ENCODE measurements at places on chromosomes 2 and 18.
A peak's percentile ranks its signal among the peaks of the same experiment; 100 is the strongest.

- no peak for DNase-seq
Observed at GRCh38 chr2:121171625-121172119, 113.3 kb downstream of the TFCP2L1 start.

- peak; percentile 91 for DNase-seq
Observed at GRCh38 chr2:174597345-174598047, at the start of gene WIPF1. Gene WIPF1, minus strand, starts transcription at chr2:174597804. Its CDS starts 12,231 bp downstream, at chr2:174585573.

- no peak for DNase-seq
Observed at GRCh38 chr2:56534321-56534720, 350.5 kb downstream of the CCDC85A start.

DNA sequence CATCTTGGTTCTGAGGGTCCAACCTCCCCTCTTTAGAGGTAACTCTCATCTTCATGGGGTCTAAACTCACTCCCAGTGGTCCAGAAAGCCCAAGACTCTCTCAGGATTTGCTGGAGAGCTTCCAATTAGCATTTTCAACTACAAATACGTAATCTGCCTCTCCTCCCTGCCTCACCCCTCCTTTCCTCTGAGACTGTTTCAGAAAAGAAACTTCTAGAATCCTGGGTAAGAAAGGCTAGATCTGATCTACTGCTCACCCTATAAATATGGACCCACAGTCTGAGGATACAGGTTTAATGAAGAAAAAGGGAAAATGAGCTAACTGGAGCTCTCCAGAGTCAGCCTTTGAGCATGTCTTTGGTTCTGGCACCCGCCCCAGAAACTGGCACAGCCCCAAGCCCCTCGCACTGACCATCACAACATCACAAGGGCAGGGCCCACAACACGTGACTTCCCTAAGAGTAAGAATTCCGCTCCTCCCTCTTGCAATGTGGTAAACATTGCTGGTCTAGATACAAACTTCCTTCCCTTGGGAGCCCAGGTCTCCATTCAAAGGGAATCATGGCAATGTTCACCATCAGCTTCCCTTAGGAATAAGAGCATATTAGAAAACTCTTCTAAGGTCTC is 21.7 kb upstream of the IHH start:
- DNase-seq, result no peak

- peak; percentile 73 for DNase-seq
Observed at GRCh38 chr18:66640431-66640830, 36.5 kb upstream of the CDH19 start.

DNA sequence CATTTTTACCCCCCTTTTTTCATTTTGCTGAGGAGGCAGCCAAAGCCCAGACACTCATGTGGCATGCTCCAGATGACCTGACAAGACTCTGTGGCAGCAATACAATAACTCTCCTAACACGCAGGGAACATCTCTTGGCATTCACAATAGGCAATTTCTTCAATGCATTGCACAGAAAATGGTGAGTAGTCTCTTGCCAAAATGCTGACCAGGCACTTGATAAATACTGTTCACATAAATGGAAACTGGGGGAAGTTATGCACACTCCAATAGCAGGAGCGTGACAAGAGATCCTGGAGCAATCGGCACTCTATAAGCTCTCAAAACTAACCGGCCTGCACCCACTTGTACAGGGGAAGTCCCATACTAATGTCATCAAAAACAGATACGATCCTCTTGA is 66.3 kb downstream of the NBAS start:
- no peak for DNase-seq

GRCh38 chr2:12236136-12236844 is 480.4 kb upstream of the TRIB2 start:
- DNase-seq, result no peak

DNA sequence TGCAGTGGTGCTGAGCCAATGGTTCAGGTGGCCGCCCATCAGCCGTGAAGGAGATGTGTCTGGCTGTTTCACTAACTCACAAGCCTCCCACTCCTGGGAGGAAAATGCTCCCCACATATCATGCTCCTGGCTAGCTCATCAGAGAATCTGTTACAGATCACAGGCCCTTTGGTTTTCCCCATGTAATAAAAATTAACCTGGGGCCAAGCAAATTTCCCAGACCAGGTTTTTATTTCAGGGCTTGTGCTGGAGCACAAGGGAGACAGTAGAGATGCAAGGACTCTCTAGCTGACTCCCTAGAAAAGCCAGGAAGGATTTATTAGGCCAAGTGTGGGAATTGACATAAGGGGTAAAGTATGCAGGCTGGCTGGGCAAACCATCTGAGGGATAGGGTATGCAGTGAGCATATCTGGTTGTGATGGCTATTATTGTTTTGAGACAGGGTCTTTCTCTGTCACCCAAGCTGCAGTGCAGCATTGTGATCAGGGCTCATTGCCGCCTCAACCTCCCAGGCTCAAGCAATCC is 40.6 kb upstream of the CCBE1 start:
- DNase-seq, result no peak

DNA sequence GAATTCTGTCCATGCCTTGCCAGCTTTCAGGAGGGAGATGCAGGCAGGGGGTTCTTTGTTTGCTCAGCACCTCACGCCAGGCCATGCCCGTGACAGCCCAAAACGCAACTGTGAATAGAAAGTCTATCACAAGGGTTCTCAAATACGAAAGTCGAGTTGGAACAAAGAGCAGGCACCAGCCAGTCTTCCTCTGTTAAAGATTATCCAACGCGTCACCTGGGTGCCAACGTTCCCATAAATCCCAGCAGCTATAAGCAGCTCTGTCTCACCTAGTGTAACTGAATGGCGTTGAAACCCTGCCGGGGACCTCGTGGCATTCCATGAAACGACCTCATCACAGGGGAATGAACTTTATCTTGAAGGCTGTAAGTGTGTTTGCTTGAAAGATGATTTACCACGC is 84.8 kb upstream of the GATA6 start:
- DNase-seq, result no peak

DNA sequence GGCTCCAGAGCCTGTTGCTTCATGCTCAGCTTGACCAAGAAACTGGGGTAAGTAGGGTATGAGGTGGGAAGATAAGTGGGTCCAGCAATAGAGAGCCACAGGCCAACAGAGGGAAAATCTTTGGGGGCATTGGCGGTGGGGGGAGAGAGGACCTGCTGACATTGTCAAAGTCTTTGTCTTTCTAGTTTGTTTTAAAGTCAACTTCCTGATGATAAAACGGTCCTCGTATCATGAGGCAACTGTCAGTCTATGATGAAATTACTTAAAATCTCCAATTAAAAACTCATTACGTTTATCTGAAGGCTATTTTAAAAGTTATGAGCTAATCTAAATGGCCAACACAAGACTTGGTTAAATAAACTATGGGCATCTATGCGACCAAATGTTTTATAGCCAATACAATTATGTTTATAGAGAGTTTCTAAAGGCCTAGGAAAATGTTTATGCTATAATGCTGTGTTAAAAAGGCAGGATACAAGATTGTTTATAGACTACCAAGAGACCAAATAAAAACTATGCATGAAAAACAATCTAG is 84.4 kb upstream of the CD28 start:
- DNase-seq, result no peak

- DNase-seq, result no peak
Observed at GRCh38 chr2:212914392-212914791, 237.0 kb downstream of the IKZF2 start.

DNA sequence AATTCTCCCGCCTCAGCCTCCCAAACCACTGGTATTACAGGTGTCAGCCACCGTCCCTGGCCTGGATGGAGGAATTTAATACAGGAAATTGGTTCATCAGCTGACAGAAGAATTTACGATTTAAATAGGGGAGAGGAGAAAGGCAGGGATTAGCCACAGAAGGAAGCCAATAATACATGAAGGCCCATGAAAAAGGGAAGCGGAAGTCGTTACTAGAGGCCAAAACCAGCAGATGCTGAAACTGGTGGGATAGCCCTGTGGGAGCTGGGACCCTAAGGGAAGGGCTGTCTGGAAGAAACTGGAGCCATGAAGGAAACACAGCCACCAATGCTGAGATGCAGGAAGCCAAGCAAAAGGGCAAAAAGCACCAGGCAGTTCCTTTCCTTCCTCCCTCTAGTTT is 163.7 kb upstream of the RMP24 start:
- peak; percentile 25 for DNase-seq

DNA sequence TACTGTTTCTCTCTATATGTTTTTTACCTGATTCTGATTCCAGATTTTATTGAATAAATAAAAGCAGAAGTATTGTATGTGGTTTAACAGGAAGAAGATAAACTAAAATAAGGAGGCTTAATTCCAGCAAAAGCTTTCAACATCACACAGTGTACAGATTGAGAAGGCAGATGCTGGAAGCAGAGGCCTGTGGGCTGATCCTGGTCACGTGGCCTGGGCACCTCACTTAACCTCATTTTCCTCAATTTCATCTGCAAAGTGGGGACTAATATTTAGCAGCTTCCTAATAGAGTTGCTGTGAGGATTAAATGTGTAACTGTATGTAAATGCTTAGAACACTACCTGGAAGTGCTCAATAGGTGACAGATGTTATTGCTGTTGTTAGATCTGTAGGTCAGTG is 58.0 kb downstream of the CDCA7 start:
- DNase-seq, result no peak

- DNase-seq, result no peak
Observed at GRCh38 chr18:25047983-25048382, 304.0 kb downstream of the ZNF521 start.

DNA sequence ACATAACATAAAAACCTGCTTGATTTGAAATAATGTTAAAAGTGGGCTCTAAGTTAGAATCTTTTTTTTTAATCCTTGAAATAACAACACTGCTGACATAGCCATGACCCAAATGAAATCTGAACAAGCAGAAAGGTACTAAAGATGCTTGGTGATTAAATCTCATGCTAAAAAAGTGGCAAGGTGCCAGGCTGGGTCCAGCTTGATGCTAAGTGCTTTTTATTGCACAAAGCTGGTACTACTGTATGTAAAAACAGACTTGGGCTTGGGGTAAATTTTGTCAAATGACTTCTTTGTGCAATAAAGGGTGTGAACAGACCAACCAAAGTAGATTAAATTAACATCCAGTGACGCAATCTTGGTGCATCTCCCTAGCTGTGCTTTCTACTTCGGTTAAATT is 13.4 kb downstream of the BCL11A start:
- peak; percentile 54 for DNase-seq

Data from inflammatory macrophage treated with lipopolysaccharide for 1 hour (primary cell).